Stromal cell of bone marrow (primary cell): ENCODE measurements at places on chromosomes 1 and 21.

DNA sequence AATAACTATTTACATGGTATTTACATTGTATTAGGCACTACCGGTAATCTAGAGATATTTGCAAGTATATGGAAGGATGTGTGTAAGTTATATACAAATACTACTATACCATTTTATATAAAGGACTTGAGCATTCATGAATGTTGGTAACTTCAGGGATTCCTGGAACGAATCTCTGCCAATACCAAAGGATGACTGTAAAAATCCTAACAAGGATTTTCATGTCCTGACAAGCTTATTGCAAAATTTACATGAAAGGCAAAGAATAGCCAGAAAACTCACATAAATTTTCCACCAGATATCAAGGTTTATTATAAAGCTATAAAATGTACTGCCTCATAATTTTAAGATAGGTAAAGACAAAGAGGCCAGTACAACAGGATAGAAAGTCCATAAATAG lies 325.2 kb upstream of the NRIP1 start:
- no peak for DNase-seq

DNA sequence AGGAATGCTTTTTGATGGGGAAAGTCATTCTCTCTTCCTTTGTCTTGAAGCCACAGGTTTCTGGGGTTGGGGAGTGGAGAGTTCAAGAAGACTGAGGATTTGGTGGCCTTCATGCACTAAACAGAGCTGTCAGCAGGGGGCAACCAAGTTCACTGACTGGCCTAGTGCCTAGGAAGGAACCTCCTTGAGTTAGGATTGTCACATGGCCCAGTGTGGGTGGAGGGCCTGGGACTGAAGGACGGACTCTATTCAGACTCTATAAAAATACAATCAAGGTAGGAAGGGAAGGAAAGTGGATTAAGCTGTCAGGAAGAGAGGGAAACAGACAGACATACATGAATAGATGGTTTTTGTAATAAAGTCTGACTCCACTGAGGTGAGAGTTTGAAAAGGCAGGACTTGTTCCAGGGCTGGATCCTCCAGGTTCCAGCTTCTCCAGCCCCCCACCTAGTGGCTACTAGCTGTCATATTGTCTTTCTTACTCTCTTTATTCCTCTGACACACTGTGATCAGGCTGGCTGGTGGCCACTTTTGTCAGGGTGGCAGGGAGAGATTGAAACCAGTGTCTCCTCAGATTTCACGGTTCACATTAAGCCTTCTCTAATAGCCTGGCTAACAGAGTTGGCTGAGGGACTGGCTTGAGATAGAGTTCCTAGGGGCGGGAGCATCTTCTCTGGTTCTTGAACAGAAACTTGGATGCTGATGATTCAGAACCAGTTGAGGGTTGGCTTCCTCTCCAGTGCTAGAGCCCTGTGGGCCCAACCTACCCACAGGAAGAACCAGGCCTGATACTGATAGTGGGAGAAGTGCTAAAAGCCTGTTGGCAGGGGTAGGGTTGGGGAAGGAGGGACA lies 4.1 kb upstream of the SH3BGRL3 start:
- DNase-seq = peak; percentile 99

DNA sequence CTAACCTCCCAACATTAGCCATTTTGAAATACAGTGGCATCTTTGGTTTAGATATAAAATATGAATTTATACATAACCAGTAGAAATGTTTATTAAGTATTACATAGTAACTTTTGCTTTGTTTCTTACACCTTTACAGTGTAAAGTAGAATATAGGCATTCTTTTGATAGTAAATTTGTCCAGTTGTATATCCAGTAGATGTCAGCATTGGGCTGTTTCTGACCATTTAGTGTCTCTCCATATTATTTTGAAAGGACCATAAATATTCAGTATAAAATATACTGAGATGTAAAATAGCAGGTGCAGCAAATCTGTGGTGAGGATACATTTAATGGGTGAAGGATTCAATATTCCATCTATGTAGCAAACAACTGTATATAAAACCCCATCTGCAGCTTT lies 115.8 kb upstream of the ZRANB2 start:
- DNase-seq = peak; percentile 18

- no peak for DNase-seq
Measured at GRCh38 chr1:67348586-67349252, 41.0 kb downstream of the IL12RB2 start.

DNA sequence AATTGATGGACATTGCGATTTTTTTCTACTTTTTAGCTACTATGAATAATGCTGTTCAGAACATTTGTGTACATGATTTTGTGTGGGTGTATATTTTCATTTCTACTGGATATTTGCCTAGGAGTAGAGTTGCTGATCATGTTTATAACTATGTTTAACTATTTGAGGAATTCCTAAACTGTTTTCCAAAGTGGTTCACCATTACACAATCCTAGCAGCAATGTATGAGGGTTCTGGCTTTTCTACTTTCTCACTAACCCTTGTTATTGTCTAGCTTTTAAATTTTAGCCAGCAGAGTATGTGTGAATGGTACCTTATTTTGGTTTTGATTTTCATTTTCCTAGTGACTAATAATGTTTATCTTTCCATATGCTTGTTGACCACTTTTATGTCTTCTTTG lies 86.2 kb downstream of the ATG4C start:
- no peak for DNase-seq

DNA sequence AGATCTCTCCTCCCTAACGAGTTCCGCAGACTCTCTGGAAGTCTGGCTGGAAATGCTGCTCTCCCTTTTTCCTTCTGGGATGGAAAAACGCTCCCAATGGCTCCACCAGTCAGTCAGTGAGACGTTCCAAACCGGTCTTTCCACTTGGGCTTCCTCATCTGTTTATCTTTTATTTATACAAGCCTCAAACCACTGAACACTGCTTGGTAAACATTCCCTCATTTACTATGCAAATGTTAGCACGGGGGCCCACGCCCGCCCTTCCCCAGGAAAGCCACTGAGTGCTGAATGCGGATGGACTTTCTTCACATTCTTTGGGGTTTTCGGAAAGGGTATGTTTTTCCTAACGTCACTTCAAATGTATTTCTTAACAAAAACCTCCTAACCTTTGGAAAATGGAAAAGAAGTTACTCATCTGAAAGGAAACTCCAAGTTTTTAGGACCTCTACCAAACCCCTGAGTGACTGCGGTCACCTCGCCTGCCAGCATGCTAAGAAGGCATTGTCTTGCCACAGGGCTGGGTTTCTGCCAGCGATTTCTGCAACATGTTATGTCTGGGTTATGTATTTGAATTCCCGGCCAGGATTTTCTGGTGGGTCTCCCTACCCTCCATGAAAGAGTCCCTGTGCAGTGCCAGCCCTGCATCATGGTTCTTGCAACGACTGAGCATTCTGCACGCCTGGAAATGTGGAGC lies 14.0 kb upstream of the UMODL1 start:
- peak; percentile 88 for DNase-seq

DNA sequence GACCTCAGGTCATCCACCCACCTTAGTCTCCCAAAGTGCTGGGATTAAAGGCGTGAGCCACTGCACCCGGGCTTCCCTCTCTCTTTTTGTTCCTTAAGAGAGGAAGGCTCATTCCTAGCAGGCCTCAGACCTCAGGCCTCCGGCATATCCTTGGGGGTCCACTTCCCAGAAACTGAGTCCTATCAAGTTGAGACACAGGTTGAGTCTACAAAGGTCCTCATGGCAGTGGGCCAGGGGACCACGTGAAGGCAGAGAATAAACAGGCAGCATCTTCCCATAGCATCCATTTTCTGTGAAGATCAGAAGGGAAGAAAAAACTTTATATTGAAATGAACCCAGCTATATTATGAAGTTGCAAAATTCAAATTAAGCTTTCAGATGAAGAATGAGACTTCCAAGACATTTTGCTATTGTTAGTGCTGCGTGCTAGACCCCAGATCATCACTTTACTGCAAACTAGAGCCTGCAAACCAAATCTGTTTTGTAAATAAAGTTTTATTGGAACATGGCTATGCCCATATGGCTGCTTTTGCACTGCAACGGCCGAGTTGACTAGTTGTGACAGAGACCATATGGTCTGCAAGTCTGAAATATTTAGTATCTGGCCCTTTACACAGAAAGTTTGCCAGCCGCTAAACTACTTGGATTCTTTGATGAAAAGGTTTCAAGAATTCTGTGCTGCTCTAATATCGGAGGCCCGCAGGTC lies 3.5 kb upstream of the CELA2A start:
- no peak for DNase-seq

GRCh38 chr1:201476670-201477344 lies 7.8 kb upstream of the PHLDA3 start:
- no peak for DNase-seq

- DNase-seq = no peak
Measured at GRCh38 chr1:58753431-58753866, 30.4 kb downstream of the JUN start.

DNA sequence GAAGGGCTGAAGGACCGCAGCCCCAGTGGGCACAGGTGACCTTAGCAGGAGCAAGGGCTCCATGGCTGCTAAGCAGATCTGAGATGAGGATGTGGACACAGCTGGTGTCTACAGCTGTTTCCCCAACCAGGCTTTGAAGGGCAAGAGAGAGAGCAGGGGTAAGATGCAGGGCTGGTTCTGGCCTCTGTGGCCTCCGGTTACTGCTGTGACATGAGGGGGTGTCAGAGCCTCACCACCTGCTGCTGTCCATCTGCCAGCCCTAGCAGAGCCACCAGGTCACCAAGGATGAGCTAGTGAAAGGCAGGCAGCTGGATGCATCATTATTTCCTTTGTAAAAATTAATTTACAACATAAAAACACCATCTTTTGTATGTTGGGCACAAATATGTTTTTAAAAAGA lies 33.4 kb downstream of the OBSCN start:
- DNase-seq = no peak

- peak; percentile 79 for DNase-seq
Measured at GRCh38 chr1:178629252-178630154, 95.5 kb upstream of the RALGPS2 start.

- no peak for DNase-seq
Measured at GRCh38 chr1:210722410-210723081, 393.8 kb downstream of the HHAT start.

- DNase-seq = no peak
Measured at GRCh38 chr1:38258085-38258627, 211.6 kb upstream of the POU3F1 start.

DNA sequence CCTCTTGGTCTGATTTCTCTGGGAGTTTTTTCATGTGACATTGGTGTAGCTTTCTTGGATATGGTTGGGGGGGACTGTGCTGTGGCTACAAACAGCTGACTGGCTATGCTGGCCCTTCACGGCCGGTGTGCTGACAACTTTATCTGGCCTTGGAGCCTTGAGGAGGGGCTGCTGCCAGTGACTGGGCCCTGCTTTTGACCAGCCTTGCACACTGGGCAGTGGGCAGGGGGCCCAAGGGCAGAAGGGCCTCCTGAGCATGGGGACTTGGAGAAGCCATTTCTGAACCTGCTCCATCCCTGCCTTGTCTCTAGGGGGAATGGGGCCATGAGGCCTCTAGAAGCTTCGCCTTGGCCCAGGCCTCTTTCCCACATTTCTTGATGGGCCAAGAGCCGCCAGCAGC lies 139.6 kb downstream of the CAMTA1 start:
- no peak for DNase-seq
